Activated CD8-positive, alpha-beta T cell treated with anti-CD3 and anti-CD28 coated beads for 36 hours (primary cell): ENCODE measurements at places on chromosomes 1 and 21. TPM values are rescaled to one million over a fixed set of nuclear protein-coding genes. Genes with fewer than 3 reads are reported as not detected.

BACE2 gene
- 2.0 TPM for total RNA-seq

TRNAU1AP gene
- 42.5 TPM for total RNA-seq

TMEM81 gene
- total RNA-seq, result 2.5 TPM

AVPR1B gene
- not detected for total RNA-seq

SAMD11 gene
- not detected for total RNA-seq

DNA sequence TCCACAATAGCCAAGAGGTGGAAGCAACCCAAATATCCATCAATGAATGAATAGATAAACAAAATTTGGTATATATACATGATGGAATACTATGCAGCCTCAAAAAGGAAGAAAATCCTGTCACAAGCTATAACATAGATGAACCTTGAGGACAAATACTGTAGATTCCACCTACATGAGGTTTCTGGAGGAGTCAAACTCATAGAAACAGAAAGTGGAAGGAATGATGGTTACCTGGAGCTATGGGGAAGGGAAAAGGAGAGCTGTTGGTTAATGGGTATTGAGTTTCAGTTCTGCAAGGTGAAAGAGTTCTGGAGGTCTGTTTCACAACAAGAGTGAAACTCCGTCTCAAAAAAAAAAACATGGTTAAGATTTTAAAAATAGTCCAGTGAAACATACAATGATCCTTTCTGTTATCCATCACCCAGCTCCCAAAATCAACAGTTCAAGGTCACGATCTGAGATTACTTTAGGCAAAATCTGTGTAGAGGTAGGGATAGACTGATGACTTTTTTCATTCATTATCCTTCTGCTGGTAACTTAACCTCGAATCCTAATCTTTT, 80.8 kb upstream of the HNRNPU start:
- H3K27ac ChIP-seq, result no peak overlapping the region
- no peak for DNase-seq
- H3K4me3 ChIP-seq, result no peak overlapping the region
- H3K4me1 ChIP-seq, result no peaks in the 10 kb centered on the region
- H3K27me3 ChIP-seq, result no peaks in the 10 kb centered on the region
- H3K36me3 ChIP-seq, result no peaks in the 10 kb centered on the region

DNA sequence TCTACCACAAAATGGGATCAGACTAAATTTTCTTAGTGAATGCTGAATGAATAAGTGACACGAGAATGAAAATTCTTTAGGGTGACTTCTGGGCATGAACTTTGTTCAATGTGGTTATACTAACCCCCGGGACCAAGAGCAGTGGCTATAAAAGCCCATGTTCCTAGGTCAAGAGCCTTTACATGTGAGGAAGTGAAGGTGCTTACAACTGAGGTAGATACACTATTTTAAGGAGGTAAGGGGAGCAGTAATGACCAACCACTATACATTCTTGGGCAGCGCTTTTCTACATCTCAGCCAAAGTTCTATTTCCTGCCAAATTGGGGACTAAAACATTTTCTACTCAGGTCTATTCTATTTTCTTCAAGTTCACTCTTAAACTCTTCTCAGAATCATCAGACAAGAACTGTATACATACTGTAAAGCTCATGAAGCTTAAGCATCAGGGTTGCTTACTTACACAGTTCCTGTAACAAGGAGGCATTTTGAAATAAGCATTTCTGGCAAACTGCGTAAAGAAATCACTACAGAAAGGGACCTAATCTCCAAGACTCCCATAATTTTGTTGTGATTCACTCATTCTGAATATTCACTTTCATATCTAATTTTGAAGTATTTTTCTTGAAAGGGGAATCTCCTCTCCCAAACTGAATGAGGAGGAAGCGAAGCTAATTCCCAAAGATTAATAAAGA, 8.5 kb upstream of the ARHGAP29 start:
- no peak for DNase-seq
- H3K27ac ChIP-seq, result no peak overlapping the region
- peaks cover 5% of the 10 kb centered on the region for H3K4me1 ChIP-seq
- H3K4me3 ChIP-seq, result no peak overlapping the region
